ENCODE measurements at places on chromosomes 5 and 9.

GRCh38 chr9:69918322-69918721 is 97.7 kb downstream of the CFAP95 start:
- DNase-seq, result no peak

DNA sequence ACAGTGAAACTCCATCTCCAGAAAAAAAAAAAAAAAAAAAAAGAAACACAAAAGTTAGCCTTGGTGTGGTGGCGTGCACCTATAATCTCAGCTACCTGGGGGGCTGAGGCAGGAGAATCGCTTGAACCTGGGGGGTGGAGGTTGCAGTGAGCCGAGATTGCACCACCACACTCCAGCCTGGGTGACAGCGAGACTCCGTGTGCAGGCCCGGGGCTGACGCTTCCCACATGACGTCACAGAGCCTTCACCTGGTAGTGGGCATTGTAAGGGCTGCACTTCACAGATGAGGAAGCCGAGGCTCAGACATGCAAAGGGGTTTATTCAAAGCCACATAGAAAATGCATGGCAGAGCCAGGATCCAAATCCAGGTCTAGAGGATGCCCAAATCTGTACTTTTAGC is 114.2 kb downstream of the GAPVD1 start:
- no peak for DNase-seq

DNA sequence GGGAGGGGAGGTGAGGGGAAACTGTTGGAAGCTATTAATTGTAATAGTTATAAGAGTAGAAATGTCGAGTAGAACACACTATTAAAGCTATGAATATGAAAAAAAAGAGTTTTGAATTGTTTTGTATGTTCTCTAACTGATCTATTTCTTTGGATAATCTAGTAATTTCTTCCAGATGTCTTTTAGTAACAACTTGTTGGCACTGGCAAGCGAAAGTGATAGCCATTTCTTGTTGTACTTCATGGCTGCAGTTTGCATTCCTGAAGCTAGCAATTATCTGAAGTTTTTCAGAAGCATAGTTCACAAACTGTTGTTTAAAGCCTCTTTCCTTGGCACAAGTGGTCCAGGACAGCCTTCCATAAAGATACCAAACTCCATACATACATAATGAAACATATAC is 49.4 kb upstream of the SPATA31C2 start:
- DNase-seq, result no peak

DNA sequence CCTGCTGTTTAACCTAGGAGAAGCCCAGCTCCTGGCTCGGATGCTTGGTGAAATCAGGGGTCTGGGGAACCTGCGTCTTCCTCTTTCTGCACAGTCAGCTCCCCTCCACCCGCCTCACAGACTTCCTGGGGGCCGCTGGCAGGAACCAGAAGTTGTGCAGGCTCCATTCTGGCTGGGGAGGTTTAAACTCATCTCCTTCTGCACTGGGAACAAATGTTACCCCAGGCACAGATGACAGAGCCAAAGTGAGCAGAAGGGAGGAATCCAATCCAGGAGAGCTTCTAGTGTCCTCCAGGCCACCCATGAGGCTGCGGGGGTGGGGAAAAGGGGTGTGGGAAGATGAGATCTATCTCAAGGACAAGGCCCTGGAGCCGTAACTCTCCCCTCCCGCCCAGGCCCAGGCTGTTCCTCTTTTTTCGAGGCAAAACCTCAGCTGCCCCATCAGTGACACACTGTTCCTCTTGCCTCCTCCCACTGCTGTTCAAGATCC is 31.2 kb downstream of the KCNMB1 start:
- DNase-seq, result no peak

DNA sequence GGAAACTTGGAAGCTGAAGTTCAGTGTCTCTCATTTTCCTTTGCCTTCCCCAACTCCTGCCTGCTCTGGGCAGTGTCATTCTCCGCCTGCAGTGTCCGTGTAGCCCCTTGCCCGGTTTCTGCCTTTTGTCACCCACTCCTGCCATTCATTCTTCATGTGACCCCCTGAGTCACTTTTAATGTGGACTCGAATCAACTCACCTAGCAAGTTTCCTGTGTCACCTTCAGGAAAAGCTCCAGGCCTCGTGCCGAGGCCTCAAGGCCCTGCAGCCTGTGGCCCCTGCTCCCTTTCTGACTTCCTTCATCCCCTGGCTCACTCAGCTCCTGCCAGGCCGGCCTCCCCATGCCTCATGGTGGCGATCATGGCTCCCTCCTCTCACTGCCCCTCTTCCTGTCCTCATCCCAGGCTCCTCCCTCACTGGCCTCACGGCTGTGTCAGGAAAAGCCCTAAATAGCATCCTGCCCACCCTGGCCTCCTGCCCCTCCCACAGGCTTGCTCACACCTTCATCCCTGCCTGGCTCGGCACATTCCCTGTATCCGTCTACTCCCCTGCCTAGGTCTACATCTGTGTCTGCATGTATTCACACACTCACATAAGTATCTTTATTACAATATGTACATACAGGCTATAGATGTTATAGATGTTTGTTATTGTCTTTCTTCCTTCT is 294.9 kb downstream of the MED10 start:
- DNase-seq, result no peak

DNA sequence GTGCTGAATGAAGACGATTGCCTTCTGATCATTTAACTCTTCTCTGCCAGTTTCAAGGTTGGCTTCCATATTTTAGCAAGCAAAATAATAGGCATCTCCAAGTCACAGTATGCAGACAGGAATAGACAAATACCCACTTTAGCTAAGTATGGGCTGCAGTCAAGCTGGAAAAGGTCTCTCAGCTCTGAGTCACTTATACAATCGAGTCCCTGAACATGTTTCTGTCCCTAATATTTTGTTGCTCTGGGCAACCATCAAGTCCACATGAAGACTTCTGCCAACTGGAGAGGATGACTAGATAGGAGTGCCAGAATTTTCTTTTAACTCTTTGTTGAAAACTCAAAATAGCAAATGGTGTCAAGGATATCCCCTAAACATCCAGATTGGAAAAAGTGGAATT is 575.3 kb downstream of the RAB3C start:
- no peak for DNase-seq

- no peak for DNase-seq
Observed at GRCh38 chr9:114313186-114313585, 9.7 kb upstream of the ORM1 start.
